ENCODE measurements at places on chromosomes 3 and 15.

GRCh38 chr3:134880431-134880830, 85.4 kb downstream of the EPHB1 start:
- no peak for DNase-seq

- no peak for DNase-seq
Measured at GRCh38 chr3:28198974-28199373, 42.4 kb upstream of the CMC1 start.

DNA sequence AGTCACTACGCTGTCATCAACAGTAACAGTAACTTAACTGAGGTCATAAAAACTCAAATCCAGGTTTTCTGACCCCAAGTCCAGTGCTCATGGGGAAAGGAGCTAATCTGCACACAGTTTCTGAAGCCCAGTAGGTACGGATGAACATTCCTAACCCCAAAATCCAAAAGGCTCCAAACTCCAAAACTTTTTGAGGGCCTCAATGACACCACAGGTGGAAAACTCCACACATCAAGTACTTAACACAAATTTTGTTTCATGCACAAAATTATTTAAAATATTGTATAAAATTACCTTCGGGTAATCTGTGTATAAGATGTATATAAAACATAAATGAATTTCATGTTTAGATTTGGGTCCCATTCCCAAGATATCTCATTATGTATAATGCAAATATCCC, 10.5 kb downstream of the MRPL46 start:
- DNase-seq: no peak

DNA sequence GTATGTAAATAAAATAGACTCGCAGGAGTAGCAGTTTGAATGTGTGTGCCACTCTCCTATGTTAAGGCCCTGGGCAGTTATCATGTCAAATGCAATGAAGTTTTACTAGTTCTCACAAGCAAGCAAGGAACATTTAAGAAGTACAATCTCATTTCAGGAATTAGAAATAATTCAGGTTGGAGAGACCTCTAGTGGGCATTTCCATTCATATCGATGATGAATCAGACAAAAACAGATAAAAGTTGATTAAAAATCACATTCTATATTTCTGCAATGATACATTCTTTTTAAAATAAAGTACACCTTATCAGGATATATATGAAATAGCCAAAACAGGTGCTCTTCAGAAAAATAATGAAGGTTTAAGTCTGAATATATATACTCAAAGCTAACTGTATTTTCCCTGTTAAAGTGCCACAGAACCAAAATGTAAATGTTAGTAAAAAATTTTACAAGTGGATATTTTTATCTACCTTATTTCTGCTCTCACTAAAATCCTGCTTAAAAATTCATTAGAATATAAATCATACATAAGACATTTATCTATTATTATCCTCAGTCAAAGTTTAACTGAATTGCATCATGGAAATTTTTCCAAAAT, 492.4 kb upstream of the FRG2C start:
- DNase-seq: no peak
